ENCODE measurements at places on chromosomes 12 and 14.

- DNase-seq: no peak
Measured at GRCh38 chr14:47763188-47763854, 87.9 kb upstream of the MDGA2 start.

- no peak for DNase-seq
Measured at GRCh38 chr12:109652233-109652976, 61.2 kb upstream of the FAM222A start.

DNA sequence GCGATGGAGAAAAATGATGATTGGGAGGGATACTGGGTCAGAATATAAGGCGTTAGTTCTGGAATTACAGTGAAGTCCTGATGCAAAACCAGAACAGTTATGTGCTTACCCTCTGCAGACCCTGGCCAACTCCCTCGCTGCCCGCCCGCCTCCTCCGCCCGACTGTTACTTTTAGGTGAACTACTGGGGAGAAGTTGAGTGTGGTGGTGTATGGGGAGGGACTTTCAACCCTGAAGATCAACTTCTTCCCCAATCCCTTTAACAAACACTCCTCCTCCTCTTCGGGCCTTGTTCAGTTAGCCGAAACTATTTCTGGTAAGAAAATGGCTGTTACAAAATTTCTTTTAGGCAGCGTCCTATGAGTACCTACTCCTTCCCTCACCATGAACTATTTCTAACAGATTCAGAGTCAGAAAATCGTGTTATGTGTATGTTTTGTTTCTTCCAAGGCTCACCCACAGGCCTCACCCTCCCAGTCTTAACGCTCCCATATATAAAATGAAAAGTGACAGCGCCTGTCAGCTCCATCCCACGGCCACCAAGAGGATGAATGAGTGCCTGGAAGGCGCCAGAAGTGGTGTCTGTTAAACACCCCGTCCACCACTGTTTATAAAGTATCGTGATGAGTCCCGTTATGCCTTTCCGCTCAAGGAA, 1.3 kb downstream of the FBXO33 start:
- DNase-seq: no peak

- DNase-seq: no peak
Measured at GRCh38 chr12:87870493-87871460, 158.4 kb downstream of the C12orf50 start.

DNA sequence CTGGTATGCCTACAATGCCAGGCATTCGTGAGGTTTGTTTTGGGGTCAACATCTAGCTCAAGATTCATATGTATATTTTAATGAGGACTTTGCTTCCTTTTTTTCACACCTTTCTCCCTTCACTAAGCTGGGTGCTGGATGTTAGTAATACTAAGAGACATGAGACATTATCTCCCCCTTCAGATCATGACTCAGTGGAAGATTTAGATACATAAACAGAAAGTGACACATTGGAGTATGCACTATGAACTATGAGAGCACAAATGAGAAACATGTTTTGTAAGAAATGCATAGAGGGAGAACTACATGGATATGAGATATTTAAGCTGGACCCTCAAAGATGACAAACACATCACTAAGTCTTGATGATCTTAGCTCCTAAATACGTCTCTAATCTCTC, 286.3 kb downstream of the RPAP3 start:
- DNase-seq: no peak

GRCh38 chr14:58280954-58281787, 17.2 kb upstream of the ARID4A start:
- no peak for DNase-seq

- DNase-seq: no peak
Measured at GRCh38 chr14:50865391-50866076, 6.3 kb upstream of the ABHD12B start.

DNA sequence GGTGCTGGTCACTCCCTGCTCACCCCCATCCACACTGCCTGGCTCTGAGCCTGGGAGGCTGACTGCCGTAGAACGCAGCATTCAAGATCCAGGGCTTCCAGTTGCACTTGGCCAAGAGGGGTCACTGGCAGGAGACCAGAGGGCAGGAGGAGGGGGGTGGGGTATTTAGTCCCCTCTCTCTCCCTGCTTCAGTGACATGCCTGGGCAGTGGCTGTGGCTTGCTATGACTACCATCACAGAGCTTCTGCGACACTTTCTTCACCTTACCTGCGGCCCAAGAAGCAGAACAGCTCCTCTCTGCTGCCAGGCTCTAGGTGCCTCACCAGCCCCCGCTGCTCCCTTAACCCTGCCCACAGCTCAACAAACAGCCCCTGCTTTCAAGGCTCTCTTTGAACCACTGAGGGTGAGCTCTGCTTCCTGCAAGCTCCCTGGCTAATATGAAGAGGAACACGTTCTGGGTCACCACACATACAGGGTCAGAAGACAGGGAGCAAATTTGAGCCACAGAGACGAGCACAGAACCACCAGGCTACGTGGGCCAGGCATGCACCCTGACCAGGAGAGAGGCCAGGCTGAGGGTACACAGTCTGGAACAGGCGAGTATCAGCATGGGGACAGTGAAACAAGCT, 55.7 kb downstream of the ITPK1 start:
- DNase-seq: no peak

DNA sequence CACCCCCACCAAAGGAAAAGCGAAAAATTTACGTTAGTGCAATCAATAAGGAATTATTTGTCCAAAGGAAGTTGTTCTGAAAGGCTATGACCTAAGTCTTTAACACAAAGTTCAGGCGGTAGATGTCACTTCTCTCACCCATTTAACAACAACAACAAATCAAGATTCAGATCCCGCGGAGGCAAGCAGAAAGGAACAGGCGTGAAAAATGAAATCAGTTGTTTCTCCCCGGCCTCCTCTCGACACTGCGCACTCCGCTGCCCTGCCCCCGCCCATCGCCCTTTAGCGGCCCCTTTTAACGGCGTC, 1.4 kb downstream of the DENND5B start:
- DNase-seq: no peak

DNA sequence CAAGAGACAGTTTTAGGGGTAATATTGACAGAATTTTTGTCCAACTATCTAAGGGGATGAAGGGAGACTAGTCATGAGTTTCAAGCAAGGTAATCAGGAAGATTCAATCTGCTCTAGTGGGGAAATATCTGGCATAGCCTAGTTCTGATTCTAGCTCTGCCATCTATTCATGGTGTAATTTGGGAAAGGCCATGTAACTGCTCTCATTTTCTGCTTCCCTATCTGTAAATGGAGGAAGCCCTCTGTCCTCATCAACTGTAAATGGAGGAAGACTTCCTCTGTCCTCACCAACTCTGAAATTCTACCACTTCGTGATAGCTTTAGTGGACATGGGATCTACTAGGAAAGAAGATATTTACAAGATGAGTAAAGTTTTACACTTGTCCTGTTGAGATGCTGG, 37.9 kb downstream of the BHLHE41 start:
- no peak for DNase-seq

DNA sequence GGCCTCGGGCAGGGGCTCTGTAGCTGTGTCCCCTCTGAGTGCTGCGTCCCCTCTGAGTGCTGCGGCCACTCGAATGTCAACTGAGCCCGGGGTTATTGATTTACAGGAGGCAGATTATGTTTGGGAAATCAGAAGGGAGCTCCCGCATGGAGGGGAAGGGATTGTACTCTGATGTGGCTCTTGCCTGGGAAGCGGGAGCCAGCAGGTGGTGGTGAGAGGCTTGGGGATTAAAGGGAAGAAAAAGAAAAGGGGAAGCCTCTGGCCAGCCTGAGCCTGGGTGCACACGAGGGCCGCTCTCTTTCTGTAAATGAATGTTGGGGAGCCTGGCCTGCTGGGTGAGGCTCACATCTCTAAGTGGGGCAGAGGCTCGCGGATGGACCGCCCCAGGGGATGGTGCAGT, 143.7 kb downstream of the AACS start:
- DNase-seq: no peak

DNA sequence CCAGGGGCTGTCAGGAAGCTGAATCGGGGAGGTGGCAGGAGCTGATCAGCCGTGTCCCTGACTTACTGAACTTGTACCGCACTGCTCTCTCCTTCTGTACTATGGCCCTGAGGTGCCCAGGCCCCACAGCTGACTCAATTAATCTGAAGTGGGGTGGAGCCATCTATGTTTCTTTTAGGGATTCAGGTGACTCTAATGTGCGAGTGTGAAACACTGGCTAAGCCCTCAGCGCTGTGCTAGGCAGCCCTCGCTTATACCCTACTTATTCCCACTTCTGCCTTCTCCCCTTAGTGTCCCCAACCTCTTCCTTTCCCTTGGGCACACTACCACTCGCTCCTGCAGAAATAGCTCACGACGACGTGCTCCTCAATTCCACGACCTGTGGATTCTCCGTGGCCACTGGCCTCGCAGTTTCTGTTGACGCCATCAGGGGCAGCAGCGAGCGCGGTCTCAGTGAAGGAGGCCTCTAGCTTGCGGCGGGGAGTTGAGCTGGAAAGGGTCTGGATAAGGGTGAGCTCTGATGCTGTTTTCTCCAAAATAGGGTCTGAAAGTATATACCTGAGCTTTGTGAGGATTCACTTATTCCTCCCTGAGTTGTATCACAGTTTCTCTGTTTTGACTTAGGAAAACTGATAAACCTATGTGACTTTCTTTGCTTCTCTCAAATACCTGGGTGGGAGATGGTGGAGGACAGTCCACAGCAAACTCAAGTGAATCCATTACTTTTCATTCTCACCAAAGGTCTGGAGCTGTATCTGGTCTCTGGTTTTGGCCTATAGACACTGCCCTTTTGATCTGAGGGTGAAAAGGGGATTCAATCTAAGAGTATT, 167.6 kb downstream of the SLC41A2 start:
- DNase-seq: no peak

- DNase-seq: no peak
Measured at GRCh38 chr14:58299401-58300330, 1.3 kb downstream of the ARID4A start.

- no peak for DNase-seq
Measured at GRCh38 chr12:111775205-111776193, 8.8 kb downstream of the ALDH2 start.

DNA sequence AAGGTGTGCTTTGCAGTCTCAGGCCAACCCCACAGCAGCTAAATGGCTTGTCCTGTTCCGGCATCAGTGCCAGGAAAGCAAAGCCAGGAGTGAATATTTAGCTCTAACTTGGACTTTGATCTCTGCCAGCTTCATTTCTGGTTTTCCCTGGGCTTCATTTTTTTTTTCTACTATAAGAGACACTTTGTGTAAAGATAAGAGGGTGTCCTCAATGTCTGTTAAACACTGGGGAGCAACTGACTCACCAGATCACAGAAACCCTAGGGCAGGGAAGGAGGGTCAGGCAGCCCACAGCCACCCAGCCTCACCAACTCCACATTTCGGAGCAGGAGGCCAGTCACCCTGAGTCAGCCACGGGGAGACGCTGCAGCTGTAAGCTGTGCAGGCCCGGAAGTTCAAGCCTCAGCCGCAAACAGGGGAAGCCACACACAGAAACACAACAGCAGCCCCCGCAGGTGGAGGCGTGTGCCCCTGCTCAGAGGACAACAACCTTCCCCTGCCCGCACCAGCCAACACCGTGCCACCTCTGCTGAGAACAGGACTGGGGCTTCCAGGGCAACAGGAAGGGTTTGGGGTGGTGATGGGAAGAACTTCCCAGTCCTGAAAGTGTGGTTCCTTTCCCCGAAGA, 6.3 kb downstream of the TNFRSF1A start:
- no peak for DNase-seq

- no peak for DNase-seq
Measured at GRCh38 chr12:121789800-121790728, 3.4 kb downstream of the RHOF start.

- no peak for DNase-seq
Measured at GRCh38 chr12:6734506-6735387, 10.9 kb downstream of the COPS7A start.

DNA sequence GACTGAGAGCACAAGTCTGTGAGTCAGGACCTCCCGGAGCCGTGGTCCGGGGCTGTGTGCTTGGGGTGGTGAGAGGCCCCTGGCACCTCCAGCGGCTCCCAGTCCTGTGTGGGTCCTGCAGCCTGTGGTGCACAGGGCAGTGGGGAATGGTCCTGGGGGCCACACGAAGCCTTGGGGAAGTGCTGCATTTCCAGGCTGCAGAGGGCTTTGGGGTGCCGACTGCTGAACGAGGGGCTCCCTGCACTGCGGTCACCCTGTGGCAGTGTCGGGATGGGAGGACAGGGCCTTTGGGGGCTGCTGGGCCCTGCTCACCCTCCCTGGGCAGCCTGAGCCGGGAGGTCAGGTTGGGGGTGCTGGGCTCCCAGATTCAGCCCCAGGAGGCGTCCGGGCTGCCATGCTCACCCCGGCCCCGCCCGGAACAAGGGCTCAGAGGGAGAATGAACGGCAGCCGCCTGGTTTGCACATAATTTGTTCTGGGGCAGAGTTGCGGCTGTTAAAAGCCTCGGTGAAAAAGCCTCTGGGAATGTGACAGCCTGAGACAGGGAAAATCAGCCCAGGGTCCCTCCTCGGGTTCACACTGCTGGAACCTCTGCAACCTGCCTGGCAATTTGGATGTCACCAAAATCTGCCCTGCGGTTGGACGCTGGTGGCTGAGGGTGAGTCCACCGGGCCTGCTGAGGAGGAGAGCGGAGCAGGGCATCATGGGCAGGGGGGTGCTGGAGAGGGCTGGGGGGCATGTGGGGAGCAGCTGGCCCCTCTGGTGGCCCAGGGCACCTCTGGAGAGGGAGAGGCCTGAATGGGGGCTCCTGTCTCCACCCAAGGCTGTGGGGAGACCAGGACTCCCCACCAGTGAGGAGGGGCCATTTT, 109.2 kb downstream of the KIF26A start:
- no peak for DNase-seq

DNA sequence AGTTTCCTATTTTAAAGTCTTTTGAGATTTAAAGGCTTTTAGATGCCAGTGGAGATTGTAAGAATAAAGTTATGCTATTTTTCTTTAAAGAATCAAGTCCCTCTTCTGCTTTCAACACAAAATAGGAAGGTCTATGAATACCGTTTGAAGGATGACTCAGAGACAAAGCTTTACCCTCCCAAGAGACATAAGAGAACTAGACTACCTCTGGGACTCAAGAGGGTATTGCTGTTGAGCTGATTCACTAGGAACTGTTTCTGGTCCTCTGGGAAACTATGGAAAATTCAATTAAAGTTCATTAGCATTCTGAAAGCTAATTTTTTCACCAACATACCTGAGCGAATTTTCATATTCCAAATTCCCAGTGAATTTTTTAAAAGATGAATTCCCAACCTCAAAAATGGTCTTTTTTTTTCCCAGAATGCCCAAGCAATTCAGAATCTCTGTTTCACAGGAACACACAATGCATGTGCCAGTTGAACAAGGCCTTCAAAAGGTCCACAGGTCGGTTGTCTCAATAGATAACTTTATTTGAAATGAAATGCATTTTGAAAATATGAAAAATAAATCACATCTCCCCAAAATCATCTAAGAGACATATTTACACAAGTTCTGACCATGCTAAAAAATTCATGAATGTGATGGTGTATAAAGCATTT, 6.5 kb downstream of the PHLDA1 start:
- no peak for DNase-seq

GRCh38 chr12:128267651-128268378, 845 bp downstream of the TMEM132C start:
- no peak for DNase-seq

DNA sequence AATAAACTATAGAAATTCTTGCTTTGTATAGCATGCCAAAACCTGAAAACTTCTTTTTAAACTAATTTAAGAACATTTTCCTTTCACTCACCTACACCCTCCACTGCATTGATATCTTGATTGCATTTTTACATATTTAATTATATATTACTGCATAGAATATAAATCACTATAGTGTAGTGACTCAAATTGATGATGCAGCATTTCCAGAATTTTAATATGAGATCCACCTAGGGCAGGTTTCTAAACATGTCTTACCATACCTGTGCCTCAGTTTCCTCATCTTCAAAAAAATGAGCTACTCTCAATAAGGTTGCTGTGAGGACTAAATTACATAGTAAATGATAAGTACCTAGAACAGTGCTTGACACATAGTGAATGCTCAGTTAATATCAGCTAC, 881.5 kb downstream of the RPS29 start:
- DNase-seq: no peak

- no peak for DNase-seq
Measured at GRCh38 chr12:93127582-93128331, 198.7 kb upstream of the EEA1 start.
